Activated naive CD4-positive, alpha-beta T cell treated with anti-CD3 and anti-CD28 coated beads, Interleukin-2, amount 50 U/mL, for 72 hours (primary cell): ENCODE measurements at places on chromosomes 3 and 15. TPM values are rescaled to one million over a fixed set of nuclear protein-coding genes. Genes with fewer than 3 reads are reported as not detected.

The SLC25A36 gene
- total RNA-seq: 98.6 TPM

- no peak for DNase-seq
These were observed 69.0 kb downstream of the ATP11B start for GRCh38 chr3:182862159-182862860.

DNA sequence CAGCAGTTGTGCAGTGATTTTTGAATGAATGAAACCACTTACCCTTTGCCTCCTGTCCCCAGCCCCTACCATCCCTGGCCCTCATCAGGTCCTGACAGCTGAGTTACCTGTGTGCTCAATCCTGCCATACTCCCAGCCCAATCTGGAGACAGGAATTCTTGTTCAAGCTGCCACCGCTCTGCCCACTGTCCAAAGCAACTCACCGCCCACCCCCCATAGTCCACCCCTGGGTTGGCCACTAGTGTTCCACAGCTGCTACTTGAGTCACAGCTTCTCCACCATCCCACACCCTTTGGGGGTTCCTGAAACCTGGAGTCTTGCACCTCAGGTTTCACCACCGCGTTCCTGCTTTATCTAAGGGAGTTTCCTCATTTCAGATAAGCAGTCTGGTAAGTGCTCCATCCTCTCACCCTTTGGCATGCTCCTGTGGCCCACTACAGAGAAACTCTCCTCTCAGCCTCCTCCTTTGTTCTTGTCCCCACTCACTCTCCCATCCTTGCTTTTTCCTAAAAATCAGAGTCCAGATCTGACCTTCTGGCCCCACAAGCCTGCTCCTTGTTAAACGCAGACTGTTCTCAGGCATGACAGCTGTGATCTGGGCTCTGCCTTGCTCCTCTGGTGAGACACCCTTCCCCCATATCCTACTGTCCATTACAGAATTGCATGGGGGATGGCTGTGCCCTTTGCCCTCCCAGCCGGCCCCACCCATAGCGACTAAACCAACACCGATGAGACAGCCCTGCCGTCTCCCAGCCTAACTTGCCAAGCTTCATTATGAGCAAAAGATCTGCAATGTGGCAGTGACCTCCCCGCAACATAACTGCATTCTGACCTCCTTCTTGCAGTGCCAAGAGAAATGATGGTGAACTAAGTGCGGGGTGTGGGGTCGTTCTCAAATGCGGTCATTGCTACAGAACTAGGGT lies 50.0 kb downstream of the CYP19A1 start:
- no peak for DNase-seq

The GOLGA8G gene
- total RNA-seq: not detected

The LIPH gene
- not detected for total RNA-seq

DNA sequence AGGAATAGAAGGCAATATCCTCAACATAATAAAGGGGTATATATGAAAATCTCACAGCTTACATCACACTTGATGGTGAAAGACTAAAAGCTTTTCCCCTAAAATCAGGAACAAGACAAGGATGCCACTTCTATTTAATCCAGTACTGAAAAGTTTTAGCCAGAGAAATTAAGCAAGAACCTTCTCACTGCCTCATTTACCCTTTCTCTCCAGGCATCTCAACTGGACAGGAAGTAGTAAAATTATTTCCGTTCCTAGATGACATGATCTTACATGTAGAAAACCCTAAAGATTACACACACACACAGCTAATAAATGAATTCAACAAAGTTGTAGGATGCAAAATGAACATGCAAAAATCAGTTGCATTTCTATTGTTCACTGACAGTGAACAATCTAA lies 11.2 kb downstream of the SCAP start:
- DNase-seq: no peak
